ENCODE measurements at places on chromosomes 6 and 20.

GRCh38 chr20:18624948-18625347, 37.1 kb downstream of the DTD1 start:
- DNase-seq, result no peak

DNA sequence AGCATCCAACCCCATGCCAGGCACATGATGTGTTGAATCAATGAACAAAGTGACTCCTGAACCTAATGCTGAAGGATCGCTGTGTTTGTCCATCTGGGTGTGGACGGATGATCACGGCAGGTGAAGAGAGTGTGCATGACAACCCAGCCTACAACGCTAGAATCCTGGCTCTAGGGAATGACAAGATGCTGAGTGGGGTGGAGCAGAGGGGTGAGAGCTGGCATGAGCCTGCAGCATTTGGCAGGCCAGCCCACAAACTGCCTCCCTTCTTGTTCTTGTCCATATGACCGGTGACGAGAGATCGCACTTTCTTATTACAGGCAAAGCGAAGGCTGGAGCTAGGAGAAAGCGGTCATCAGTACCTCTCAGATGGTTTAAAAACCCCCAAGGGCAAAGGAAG, 54.7 kb upstream of the CDKAL1 start:
- DNase-seq, result no peak

GRCh38 chr20:39195582-39196021, 233.5 kb downstream of the DHX35 start:
- peak; percentile 17 for DNase-seq

DNA sequence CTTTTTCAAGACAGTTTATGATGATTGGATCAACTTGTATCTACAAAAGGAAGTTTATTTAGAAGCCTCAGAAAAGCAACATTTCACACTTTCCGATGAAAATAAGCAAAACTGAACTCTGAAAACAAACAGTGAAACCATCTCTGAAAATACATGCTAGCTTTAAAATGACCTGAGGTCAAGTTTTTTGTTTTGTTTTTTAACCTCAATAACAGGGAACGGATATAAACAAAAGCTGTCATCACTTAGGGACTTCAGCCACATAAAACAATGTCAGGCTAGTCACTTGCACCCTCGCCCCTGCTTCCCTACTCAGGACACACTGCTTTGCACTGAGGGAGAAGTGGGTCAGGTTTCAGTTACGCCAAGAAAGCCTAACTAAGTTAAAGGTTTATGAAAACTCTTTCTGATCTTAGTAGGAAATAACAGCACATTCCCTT, 11.6 kb downstream of the BACH2 start:
- no peak for DNase-seq

DNA sequence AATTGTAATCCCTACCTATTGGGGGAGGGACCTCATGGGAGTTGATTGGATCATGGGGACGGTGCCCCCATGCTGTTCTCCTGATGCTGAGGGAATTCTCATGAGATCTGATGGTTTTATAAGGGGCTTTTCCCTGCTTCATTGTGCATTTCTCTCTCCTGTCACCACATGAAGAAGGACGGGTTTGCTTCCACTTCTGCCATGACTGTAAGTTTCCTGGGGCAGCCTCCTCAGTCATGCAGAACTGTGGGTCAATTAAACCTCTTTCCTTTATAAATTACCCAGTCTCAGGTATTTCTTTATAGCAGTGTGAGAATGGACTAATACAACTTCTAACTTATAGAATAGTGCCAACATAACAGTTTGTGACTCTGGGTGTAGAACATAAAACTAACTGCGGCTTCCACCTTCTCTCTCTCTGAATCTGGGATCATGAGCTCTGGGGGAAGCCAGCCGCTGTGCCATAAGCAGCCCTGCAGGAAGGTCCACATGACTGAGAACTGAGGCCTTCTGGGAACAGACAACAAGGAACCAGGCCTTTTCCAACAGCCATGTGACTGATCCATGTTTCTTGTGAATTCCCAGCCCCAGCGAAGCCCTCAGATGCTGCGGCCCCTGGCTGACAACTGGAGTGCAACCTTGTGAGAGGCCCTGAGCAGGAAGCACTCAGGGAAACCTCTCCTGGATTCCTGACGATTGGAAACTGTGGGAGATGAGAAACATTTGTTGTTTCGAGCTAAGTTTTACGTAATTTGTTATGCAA, 3.4 kb upstream of the HLA-A start:
- no peak for DNase-seq

- no peak for DNase-seq
These were observed 13.1 kb upstream of the MLN start for GRCh38 chr6:33816911-33817310.

DNA sequence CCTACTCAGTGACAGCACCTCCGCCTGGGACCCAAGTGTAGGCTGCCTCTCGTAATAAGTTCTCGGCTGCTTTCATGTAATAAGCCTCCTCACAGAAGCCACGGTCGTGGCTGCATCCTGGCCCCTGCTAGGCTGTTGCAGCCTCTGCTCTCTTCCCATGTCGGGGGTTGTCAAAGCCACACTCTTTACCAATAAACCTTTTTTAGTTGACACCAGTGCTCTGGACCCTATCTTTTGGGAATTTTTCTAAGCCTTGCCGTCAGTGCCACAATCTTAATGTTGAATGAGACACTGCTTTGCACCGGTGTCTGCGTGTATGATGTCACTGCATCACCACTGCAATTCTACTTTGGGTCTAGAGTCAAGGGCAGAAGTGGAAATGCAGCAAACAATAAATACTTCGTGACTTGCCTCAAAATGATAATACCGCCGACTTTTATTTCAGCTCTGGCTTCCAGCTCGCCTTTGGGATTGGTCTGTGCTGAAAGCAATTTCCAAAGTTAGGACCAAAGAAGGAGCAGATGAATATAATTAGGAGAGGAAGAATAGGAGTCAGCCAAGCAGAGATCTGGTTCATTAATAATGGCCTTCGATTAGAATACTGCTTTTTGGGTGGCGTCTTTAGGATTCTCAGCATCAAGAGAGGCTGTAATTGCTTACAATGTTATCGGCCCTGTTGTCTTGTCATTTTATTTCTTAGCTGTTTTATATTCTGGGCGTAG, 57.6 kb upstream of the CCN6 start:
- no peak for DNase-seq

DNA sequence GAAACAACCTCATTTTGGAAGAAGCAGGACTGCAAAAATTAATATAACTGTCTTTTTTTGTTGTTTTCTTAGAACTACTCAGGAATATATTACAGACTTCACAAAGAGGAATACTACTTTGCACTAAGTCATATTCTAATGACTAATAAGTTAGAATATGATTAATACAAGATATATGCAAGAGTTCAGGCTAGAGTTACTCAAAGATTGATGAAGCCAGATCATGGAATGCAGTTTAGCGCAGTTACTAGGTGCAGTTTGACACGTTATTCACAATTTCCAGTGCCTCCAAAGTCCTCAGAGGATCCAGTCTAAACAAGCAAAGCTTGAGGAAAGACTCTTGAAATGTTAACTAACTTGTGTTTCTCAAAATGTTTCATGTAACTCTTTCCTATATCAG, 1.2 kb upstream of the MYCT1 start:
- DNase-seq, result no peak

DNA sequence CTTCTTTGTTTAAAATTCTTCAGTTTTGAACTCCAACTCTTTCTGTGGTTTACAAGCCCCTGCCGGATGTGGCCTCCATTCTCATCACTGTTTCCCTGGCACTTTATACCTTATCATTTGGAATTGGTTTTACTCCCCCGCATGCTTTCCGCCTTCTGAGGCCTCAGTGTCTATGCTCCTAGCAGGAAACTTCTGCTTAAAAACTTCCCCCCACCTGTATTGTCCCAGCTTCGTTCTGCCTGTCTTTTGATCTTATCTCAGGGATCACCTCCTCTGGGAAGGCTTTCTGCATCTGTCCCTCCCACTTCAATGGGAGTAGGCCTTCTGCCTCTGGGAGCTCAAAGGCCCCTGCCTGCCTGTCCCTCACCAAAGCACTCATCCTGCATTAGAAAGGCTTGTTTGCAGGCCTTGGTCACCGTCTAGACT, 3.4 kb upstream of the ANGPT4 start:
- DNase-seq, result no peak

DNA sequence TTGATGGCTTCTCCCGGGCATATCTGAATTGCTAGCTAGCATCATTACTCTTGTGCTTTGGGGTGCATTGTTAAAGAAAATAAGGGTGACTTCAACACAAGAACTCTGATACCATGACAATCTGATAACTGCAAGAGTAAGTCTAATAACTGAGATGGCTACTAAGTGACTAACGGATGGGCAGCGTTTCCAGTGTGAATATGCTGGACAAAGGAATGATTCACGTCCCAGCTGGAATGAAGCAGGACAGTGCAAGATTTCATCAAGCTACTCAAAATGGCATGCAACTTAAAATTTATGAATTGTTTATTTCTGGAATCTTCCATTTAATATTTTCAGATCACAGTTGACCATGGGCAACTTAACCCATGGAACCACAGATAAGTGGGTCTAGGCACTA, 31.7 kb downstream of the MOXD1 start:
- no peak for DNase-seq

- DNase-seq, result no peak
These were observed 6.4 kb downstream of the OLIG3 start for GRCh38 chr6:137487869-137488149.

GRCh38 chr6:33981861-33982260, 164.0 kb downstream of the GRM4 start:
- DNase-seq, result no peak

GRCh38 chr6:47631269-47631772, 67.1 kb upstream of the ADGRF4 start:
- peak; percentile 74 for DNase-seq

GRCh38 chr20:40565001-40565681, 123.9 kb downstream of the MAFB start:
- DNase-seq, result no peak

DNA sequence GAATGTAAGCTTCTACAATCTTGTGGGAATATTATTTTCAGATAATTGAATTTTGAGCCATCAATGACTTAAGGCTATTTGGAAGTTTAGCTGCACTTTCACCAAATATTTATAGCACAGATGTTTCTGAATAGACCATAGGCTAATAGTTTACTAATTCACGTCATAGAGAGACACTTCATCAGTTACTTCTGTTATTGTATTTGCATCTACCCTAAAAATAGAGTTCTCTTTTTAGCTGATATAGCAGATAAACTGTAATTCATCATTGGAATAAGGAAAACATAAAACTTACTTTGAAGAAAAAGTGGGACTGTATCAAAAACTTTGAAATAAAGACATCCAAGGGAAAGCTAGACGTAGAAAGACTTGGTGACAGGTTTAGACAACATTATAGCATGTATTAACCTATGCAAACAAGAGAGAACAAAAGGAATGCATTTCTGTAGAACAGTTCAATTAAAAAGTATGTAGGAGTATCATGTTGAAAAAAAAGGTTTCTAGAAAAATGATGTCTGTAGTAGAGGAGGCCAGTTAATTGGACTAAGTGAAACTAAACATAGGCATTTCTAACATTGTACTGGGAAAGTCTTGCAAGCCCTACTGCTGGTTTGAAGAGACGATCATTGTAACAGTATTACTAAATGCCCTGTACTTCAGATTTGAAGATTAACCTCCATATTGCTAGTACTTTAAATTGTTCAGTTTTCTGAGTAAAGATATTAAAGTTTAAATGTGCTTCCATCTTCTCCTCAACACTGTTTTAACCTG, 123.3 kb downstream of the ZFAND3 start:
- no peak for DNase-seq

- DNase-seq, result no peak
These were observed 76.8 kb downstream of the AKAP7 start for GRCh38 chr6:131212024-131212423.

DNA sequence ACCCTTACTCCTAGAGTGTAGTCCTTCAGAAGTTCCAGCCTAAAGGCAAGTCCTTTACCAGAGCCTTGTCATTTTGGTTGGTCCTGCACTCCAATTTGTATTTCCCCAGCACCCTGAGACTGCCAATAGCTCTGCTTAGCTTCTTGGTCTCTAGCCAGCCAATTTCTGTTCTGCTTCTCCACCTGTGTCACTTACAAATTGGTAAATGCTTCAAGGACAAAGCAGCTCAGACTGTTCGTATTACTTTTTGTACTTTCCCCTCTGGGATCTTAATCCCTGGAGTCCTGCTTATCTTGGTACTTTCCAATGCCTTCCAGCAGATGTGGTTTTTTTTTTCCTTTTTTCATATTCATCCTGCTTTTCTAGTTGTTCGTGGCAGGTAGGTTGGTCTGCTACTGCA, 25.7 kb downstream of the PIGU start:
- DNase-seq, result no peak

DNA sequence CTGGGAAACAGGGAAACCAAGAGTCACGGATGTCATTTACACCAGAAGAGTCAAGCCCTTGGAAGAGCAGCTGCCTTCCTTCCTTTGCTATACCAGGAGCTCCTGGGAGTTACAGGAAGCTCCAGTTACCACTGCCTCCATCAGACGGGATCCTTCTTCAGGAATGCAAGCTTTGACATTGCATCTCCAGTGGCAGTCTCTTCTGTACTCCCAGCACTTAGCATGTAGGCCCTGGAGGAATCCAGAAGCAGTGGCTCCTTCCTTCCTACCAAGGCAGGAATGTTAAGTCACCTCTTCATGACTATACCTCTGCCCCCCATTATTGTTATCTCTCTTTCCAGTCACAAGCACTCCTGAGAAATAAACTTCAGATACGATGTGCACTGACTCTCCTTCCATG, 836.0 kb downstream of the MAFB start:
- no peak for DNase-seq

DNA sequence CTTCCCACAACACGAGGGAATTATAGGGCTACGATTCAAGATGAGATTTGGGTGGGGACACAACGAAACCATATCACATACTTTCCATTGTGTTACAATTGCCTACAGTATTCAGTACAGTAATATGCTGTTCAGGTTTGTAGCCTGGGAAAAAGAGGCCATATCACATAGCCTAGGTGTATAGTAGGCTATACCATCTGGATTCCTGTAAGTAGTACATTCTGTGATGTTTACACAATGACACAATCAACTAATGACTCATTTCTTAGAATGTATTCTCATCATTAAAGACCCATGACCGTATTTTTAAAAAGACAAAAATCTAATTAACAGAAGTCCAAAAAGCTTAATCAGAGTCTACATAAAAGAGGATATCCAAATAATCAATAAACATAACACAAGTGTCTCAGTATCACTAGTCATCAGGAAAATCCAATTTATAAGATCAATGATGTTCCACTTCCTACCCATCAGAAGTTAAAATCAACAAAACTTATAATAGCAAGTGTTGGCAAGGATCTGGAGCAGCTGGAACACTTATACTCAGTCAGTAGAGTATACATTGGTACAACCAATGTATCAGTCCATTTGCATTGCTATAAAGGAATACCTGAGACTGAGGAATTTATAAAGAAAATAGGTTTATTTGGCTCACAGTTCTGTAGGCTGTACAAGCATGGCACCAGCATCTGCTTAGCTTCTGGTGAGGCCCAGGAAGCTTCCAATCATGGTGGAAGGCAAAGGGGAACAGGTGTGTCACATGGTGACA, 215.9 kb downstream of the CLVS2 start:
- DNase-seq, result no peak

DNA sequence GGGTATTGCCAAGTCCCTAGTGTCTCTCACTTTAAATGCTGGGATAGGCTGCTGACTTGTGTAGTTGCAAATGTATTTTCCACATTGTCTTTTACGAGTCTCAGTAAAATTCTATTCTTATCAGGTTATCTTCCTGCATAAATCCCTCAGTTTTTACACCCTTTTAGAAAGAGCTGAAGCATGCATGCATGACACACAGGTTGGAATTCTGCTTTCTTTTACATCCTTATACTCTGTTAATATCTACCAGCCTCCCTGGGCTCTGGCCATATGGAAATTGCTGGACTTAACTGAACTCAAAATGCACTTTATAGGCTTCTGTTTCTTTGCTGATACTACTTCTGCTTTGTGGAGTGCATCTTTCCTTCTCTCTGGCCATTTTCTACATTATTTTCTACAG, 477.4 kb downstream of the FRK start:
- no peak for DNase-seq

GRCh38 chr6:25417046-25417605, 138.0 kb downstream of the CARMIL1 start:
- DNase-seq, result no peak
